ENCODE measurements at places on chromosomes 16 and 17.

DNA sequence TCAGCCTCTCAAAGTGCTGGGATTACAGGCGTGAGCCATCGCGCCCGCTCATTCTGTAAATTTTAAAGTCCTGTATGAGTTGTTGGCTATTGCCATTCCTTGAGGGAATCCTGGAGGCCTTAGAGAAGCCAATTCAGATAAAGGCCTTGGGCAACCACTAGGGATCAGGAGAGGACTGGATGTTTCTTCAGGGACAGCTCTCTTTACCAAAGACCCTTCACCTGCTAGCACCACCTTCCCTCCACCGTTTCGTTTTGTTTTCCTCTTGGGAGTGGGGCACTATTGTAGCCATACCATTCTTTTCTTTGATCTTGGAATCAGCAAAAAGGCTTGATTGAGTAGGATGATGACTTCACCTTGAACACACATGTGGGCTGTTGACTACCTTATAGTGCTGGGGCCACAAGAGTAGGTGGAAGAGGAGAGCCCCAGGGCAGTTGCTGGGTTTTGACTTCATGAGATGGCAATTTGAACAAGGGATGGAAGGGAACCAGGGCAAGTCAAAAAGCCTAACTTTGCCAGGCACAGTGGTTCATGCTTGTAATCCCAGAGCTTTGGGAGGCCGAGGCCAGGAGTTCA lies 7.0 kb upstream of the ANKRD40CL start:
- DNase-seq, result no peak

- no peak for DNase-seq
These were observed 211.7 kb upstream of the CHMP6 start for GRCh38 chr17:80779961-80780380.

- no peak for DNase-seq
These were observed 27.8 kb upstream of the MEIOC start for GRCh38 chr17:44628243-44629188.

DNA sequence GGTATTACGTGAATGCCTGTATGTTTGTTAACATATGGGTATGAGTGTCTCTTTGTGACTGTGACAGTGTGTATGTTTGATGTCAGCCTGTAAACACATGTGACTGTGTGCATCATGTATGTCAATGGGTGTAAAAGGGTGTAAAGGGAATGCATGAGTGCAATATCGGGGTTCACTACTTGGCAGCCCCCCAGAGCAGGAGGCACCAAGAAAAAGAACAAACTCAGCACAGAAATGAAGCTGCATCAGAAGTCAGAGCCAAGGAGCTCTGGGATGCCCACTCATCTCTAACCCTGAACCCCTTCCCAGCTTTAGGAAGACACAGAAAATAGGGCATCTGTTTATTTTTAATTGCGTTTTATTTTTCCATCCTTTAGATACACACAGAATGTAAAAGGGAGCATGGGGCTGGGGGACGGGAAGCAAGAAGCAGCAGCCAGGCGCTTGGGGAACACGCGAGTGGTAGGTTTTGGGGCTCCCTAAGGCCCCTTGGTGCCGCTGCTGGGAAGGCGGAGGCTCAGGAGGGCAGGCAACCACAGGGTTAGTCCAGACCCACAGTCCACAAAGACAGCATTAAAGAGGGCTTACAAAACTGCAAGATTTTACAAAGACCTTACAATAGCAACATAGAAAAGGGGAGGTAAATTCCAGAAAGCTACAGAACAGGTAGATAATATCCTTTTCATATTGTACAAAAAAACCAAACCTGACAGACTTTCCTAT lies 2.3 kb upstream of the HOXB6 start:
- no peak for DNase-seq

- no peak for DNase-seq
These were observed 216.3 kb upstream of the NLRP1 start for GRCh38 chr17:5800646-5801045.
